Activated T-cell treated with anti-CD3 and anti-CD28 coated beads for 24 hours (primary cell): ENCODE measurements at places on chromosomes 6 and 20.

GRCh38 chr6:156905801-156906200 lies 128.6 kb downstream of the ARID1B start:
- DNase-seq = no peak

GRCh38 chr20:50541606-50542041 lies 31.4 kb downstream of the PTPN1 start:
- no peak for DNase-seq

- no peak for DNase-seq
Measured at GRCh38 chr6:14758421-14759081, 487.3 kb upstream of the JARID2 start.

DNA sequence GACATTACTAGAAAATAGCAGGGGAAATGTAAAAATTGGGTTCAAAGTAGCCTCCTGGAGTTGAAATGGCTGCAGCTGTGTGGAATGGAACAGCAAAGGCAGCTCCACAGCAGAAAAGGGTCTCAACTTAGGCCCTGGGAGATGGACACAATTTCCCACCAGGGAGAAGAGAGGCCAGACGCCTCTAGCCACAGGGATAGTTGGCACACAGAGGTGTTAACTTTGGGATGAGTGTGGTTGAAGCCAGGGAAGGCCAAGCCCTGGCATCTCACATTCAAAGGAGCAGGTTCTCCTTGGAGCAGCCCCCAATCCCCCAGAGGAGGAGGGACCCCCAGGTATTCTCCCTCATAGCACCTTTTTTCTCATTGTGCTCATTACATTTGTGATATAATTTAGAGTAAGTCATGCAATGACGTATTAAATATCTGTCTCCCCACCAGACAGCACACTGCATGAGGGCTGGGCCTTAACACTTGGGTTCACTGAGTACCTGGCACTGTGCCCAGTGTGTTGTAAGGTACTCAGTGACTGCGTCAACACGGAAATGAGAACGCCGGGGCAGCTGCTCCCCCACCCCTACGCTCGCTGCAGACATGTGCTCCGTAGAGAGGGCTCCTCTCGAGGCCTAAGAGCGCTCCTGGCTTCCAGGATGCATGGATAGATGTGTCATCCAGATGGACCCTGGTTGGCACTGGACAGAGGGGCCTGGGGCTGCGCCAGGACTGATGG lies 76.0 kb upstream of the CD93 start:
- DNase-seq = no peak

GRCh38 chr6:125869427-125869826 lies 78.7 kb downstream of the NCOA7 start:
- DNase-seq = no peak

DNA sequence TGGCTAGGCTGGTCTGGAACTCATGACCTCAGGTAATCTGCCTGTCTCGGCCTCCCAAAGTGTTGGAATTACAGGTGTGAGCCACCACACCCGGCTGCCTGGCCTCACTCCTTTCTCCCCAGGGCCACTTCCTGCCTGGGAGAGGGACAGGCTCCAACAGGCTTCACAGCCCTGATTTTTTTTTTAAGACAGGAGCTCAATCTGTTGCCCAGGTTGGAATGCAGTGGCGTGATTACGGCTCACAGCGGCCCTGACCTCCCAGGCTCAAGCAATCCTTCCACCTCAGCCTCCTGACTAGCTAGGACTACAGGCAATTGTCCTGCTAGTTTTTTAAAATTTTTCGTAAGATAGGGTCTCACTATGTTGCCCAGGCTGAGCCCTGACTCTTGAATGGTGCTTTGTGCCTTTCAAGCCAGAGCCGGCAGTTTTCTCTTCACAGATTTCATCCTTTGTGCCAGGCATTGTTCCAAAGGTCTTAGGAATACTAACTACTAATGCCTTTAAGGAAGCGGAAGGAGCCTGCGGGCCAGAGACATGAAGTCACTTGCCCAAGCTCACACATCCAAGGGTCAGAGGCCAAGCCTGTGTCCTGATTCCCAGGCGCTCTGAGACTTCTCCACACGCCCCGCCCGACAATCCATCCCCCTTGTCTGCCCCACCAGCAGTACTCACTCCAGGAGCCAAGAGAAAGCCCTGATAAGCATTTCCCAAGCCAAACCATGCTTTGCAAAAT lies 19.2 kb downstream of the CAPN11 start:
- DNase-seq = no peak

- DNase-seq = no peak
Measured at GRCh38 chr6:91185072-91185471, 598.2 kb upstream of the MAP3K7 start.

DNA sequence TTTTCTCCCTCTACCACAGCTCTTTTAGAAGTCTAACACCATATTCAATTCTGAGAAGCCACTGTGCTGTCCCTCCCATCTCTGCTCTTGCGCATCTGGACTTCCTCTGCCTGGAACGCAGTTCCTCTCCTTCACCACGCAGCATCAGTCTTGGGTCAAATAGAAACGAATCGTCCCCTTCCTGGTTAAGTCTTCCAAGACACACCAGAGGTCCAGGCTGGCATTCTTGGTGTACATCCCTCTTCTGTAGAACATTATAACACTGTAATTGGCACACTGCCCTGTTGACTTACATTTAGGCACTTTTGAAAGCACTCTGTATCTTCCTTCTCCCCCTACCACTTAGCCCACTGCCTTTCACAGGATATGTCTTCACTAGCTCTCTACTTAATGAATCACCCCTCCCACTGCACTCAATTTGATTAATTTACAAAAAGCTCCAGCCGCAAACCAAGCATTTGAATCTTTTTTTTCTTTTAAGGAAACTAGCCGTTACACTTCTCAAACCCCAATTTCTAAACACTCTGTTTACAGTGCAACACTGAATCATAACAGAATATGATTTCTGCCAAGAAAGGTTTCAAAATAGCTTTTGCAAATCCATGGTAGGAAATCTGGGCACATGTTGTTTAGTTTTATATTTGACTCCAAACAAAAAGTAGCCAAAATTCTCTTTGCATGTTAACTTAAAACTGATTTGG lies 140.8 kb upstream of the CARMIL1 start:
- peak; percentile 56 for DNase-seq

- no peak for DNase-seq
Measured at GRCh38 chr6:155382338-155382685, 68.0 kb upstream of the TFB1M start.

DNA sequence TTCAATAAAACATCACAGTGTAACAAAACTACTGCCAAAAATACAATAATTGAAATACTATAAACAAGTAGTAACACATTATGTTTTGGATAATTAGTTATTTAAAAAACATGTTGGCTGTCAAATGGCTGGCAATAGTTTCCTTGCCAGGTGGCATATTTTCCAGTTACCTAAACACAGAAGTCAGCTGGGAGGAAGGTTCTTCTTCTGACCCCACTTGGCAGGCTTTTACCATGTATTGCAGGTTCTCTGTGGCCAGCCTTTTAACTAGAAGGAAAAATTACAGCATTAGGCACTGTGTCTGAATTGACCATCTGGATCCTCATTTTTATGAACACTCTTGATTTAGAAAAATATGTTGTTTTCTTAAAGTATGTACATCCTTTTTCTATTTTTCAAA lies 131.4 kb downstream of the MMS22L start:
- no peak for DNase-seq

DNA sequence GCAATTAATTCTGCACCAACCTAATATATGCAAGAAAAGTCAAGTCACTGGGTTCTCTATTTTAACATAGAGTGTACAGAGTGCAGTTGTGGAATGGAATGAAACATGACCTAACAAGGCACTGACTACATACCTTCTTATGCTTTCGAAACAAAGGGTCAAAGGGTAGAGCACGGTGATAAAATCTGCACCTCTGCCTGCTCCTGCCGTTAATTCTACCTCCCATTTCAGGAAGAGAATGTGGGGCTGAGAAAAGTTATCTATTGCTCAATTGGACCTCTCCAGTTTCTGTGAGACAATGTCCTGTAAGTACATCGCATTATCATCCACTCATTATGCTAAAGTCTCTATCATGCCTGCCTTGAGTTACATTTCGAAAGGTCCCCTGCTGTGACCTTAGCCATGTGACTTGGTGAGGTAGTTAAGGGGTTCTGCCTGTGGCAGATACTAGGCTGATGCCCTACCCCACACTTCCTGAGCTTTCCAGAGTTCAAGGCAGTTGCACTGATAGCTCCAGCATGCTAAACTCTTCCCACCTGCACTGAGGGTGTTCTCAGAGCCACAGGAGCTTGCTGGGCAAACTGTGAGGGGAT lies 14.0 kb upstream of the MOCS1 start:
- DNase-seq = no peak

DNA sequence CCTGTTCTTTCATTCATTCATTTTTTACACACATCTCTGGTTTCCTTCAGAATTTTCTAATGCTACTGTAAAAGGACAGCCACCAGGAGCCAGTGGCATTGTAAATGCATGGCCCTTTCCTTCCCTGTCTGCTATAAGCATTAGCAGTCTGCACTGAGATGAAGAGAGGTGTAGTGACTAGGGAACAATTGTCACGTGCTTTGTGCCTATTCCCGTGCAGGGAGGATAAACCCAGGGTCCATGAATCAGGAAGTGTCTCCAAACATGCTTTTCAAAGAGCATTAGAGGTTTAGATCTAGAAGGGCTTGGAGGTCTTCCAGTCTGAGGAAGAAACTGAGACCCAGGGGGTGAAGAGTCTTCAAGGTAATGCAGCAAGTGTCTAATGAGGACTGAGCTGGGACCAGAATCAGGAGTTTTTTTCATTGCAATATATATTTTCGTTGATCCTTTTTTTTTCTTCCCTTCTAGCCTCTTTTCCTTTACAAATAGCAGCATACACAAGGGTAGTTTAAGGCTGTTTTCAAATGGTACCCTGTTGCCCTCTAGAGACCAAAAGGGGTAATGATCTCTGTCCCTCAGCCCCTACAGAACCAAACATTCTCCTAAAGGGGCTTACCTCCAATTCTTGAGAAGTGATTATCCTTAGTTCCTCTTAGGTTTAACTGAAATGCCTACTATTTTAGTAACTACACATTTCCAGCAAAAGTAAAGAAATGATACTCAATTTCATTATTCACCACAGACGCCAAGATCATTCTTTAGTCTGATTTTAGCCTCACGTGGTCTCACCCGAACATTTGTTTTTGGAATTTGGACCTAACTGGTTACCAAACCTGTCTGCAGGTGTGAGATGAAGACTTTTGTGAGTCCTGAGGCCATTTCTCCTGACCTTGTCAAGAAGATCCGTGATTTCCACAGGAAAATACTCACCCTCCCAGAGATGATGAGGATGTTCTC lies 6.6 kb downstream of the TRIM15 start:
- DNase-seq = no peak

DNA sequence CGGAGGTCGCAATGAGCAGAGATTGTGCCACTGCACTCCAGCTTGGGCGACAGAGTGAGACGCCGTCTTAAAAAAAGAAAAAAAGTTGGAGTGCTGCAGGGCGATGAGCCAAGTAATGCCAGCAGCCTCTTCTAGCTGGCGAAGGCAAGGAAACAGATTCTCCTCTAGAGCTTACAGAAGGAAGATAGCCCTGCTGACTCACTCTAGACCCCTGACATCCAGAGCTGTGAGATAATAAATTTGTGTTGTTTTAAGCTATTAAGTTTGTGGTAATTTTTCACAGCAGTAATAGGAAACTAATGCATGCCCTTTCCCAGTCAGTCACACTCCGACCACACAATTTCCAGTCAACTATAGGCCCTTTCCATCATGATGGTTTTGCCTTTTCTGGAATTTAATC lies 16.4 kb downstream of the PRSS16 start:
- no peak for DNase-seq

GRCh38 chr6:157086632-157087031 lies 236.7 kb downstream of the TMEM242 start:
- no peak for DNase-seq

DNA sequence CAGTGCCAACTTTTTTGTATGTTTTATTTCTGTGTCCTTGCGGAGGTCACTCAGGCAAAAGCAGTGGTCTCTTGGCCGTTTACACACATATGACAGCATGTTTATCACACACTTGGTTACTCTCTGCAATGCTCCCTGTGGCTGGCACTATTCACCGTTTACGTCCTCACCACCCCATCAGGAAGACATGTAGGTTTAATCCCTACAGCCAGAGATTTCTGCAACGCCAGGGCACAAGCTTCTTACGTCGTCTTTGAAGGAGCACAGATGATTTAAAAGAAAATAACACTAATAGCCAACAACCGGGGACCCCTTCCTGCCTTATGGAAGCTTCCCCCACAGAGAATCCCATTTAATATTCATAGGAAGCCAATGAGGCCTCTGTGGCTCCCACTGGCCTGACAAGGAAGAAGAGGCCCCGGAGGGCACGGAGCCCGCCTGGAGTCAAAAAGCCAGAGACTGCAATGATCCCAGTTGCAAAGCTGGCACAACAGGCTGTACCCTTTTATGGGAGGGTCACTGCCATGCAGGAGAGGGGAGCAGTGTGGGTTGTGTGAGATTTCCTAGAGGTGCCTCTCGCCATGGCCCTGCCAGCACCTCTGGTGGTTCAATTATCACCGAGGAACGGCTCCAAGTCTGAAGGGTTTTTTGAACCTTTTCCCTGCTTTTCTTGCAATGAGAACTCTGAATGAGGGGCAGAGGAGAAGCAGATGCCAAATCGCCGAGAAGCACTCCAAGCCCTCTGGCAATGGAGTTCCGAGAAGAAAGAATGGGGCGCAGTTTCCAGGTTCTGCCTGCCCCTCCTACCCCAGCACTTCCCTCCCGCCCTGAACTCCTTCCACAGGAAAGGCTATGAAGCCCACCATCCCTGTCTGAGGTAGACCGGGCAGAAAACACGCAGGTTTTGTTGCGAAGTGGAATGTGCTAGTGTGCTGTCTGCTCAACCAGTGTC lies 96.2 kb downstream of the THBS2 start:
- no peak for DNase-seq

GRCh38 chr20:51022803-51023616 lies at the start of gene KCNG1:
Gene KCNG1, minus strand, starts transcription at chr20:51023107. Its CDS starts 12,769 bp downstream, at chr20:51010338.
- peak; percentile 51 for DNase-seq

DNA sequence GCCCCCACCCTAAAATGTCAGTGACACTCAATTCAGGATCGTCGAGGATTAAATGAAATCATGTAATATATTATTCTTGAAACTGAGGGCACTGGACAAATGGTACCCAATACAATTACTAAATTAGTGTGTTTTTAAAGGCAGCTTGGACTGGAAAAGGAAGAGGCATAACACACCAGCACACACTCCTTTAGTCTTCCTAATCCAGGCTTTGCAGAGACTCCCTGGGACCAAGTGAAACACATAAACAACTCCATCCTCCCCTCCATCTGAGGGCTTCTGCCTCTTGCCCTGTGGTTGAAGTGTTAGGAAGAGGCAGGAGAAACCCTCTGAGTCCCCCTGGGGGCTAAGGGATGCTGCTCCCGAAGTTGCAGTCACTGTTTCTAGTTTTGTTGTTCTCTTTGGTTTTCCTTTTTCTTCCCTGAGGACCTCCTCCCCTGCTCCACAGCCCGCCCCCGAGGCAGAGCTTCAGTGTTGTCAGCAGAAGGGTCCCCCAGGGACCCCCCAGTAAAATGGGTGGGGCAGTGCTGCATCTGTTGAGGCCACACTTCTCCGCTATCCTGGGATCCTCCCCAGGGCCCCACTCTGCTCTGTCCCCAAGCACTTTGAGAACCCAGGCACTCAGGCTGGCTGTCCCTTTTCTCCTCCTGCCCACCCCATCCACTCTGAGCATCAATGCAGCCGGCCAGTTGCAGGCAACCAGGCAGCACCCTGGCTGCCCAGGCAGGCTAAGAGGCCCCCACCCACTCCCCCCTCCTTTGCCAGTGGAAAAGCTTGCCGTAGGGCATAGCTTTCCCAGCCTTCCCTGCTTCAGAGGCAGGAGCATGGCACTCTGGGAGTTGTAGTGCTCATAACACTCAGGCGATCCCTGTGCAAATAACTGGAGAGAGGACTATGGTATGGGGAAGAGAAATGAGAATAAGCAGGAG lies 5.9 kb downstream of the TMEM63B start:
- no peak for DNase-seq
